ENCODE measurements at places on chromosomes 12 and 14.

- no peak for DNase-seq
These were observed 1.4 kb upstream of the ITGB7 start for GRCh38 chr12:53208435-53208834.

- DNase-seq = no peak
These were observed 3.5 kb downstream of the CMTM5 start for GRCh38 chr14:23380197-23380914.

DNA sequence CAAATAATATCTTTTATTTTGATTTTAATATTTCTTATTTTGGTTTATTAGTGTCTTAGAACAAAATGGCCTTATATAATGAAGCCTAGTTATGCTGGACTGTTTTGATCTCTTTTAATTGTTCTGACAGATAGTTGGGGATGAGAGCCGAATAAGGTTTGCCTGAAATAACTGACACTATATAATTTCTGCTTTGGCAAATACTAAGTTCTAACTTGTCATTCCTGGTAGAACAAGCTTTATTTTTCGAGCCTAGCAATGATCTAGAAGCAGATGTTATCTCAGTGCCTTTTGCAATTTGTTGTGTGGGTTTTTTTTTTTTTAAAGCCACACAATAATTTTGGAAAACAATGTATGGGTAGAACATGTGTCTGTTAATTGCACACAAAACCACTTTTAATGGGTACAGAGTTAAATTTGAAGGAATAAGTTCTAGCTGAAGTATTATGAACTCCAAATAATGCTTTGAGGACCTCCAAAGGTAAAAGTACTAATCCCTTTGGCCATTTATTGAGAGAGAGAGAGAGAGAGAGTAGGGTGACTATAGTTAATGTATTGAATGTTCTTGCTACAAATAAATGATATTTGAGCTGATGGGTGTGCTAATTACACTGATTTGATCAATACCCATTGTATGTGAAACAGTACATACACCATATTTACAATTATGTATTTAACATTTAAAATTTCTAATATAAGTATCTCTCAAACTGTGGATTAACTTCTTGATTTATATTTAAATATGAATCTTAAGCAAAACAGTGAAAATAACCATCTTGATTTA, 35.0 kb downstream of the MDM2 start:
- no peak for DNase-seq

GRCh38 chr14:89424241-89424640, 7.2 kb upstream of the FOXN3 start:
- DNase-seq = no peak
